ENCODE measurements at places on chromosomes 11 and 22. TPM values are rescaled to one million over a fixed set of nuclear protein-coding genes. Genes with fewer than 3 reads are reported as not detected.

Gene HBE1
- not detected for total RNA-seq

- no peak for ATAC-seq
Observed at GRCh38 chr11:111527279-111527678, 12.7 kb downstream of the HOATZ start.

DNA sequence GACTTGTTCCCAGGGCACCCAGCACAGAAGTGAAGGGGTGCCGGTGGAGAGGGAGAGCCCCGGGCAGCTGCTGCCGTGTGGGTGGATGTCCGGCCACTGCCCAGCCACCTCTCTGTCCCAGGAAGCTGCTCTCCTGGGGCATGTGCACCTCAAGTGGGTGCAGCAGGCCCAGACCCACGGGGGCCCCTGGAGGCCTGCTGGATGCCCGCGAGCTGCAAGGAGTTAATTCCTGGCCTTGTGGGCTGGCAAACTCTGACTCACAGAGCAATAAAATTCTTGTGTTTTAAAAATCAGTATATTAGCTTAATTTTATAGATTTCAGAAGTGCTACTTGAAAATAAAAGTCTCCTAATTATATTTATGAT is 37.4 kb upstream of the KCNQ1OT1 start:
- no peak for ATAC-seq

DNA sequence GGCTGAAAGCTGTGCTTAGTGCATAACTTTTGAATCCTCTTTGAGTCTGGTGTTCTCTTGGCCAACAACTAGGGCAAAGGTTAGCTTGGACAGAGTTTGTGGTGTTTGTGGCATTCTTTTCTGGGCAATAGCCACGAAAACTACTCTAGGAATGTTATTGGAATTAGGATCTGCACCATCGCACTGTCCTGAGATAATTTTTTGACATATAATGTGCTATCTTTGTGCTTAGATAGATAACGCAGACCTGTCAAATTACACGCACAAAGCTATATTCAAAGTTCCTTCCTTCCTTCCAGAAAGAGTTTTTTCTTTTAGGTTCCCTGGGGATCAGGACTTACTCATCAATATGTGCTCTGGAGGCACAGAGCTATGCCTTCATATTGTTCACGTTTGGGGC is 166.8 kb upstream of the MTMR2 start:
- no peak for ATAC-seq

DNA sequence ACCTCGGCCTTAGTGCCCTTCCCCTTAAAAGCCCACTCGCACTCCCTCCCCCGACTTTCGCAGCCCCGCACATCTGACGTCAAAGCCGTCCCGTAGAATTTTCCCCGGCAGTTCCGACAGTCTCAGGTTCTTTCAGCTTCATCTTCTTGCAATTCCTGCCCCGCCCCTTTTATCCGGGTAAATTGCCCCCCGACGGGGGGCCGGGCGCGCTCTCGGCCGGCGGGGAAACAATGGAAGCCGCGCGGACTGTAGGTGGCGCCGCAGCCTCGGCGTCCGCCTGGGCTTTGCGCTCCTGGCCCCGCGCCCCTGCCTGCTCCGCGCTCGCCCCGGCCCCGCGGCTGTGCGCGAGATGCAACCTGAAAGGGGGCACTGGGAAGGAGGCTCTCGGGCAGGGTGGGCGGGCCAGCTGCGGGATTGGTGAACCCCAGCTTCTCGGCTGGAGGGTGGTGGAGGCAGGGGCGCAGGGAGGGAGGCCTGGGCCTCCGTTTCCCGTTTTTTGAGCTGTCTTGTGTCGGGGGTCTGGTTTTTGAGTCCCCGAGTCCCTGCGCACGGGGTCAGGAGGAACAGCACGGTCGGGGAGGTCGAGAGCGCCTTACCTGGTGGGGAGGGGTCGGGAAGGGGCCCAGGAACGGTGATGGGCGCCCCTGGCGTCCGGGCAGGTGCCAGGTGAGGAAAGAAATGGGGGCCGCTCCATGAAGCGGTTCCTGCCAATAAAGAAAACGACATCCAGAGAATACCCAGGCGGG is 859 bp upstream of the FGF19 start:
- ATAC-seq = peak; percentile 27

DNA sequence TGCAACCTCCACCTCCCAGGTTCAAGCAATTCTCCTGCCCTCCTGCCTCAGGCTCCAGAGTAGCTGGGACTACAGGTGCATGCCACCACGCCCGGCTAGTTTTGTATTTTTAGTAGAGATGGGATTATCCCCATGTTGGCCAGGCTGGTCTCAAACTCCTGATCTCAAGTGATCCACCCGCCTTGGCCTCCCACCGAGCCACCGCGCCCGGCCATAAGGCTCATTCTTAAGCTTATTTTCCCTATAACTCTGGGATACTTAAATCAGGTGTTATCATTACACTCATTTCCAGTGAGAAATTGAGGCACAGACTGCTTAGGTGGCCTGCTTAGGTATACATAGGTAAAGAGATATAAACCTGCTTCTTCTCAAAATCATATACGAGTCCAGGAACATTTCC is 188.3 kb upstream of the MTNR1B start:
- ATAC-seq = no peak

DNA sequence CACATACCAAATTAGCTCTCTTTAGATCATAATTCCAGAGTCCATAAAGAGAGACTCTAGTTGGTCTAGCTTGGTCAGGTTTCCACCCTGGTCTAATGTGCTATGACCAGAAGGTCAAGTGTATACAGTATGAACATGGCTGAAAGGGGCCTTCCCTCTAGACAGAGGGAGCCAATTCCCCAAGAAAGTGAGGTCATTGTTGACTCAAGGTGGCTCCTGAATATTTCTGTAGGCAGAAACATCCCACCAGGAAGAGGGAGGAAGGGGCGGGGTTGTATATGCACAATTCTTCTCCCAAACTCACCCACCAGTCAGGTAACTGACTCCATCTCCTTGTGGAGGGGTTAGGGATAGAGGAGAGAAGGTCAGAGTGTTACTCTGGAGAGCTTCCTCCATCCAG is 281.8 kb upstream of the PLET1 start:
- no peak for ATAC-seq

GRCh38 chr11:119608201-119608600 is 120.8 kb downstream of the NECTIN1 start:
- no peak for ATAC-seq

DNA sequence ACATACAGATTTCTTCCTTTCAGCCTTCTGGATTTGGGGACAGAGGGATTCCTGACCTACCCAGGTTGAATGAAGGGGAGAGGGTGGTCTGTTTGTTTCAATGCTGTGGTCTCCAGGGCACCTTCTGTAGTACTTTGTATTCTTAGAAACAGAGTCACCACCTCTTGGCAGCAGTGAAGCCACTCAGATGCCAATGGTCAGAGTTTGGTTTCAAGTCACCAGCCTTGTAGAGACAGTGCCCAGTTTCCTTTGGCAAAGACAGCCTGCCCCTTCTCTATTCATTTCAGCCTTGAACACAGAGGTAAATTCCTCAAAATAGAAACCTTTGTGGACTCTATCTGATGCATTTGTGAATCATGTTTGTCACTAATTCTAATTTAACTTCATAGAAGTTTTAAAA is 111.7 kb upstream of the RASSF10 start:
- no peak for ATAC-seq

GRCh38 chr11:2581931-2582350 is 117.9 kb downstream of the KCNQ1OT1 start:
- ATAC-seq = no peak

DNA sequence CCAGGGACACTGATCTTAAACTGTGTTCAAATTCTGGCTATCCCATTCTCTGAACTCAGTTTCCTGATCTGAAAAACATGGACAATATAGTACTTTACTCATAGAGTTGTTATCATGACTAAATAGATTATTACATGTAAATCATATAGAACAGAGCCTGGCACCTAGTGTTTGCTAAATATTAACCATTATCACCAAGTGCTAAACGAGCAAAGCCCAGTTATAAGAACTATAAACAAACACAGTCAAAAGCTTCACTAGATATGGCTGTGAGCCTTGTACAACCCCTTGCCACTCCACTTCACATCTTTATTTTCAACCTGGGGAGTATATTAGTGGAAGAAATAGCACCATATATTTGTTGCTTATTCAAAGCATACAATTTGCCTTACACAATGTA is 338.9 kb upstream of the CADM1 start:
- no peak for ATAC-seq

DNA sequence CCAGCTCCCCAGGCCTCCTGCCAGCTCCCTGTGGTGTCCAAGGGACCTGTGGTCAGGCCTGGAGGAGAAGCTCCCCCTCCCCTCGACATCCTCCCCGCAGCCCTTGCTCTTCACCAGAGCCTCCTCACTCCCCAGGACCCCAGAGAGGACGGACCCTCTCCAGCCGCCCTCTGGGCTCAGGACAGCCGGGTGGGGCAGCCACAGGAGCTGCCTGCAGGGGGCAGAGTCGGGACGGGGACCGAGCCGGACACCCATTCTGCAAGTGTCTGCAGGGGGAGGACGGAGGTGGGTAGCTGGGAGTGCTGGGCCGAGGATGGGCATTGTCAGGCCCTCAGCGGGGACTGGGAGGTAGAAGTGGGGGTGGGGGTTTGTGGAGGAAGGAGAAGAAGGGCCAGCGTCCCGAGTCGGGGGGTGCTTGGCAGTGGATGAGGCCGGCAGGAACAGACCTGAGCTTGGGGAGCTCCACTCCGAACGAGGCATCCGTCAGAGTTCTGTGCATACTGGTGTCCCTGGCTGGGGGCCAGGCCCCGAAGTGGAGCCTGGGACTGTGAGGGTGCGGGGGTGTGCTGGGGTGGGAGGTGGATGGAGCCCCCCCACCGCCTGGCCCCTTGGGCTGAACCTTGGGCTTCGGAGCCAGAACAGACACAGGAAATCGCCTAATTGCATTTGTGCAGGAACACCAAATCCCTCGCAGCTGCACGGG is 15.2 kb downstream of the PRR33 start:
- peak; percentile 34 for ATAC-seq
